ENCODE measurements at places on chromosomes 3 and 15. TPM values are rescaled to one million over a fixed set of nuclear protein-coding genes. Genes with fewer than 3 reads are reported as not detected.

- no peaks in the 10 kb centered on the region for H3K36me3 ChIP-seq
- H3K27me3 ChIP-seq = no peaks in the 10 kb centered on the region
- no peak overlapping the region for H3K4me3 ChIP-seq
- H3K4me1 ChIP-seq = no peaks in the 10 kb centered on the region
Measured at GRCh38 chr3:139124197-139124596, 79.5 kb upstream of the PRR23C start.

DNA sequence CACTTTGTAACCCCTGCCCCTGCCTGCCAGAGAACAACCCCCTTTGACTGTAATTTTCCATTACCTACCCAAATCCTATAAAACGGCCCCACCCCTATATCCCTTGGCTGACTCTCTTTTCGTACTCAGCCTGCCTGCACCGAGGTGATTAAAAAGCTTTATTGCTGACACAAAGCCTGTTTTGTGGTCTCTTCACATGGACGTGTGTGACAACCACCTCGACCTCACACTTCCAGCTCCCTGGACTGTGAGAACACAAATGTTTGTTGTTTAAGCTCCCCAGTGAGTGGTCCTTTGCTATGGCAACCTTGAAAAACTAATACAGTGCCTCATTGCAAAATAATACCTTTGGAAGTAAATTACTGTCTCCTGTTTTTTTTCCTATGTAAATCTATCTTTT, 299.2 kb upstream of the POU1F1 start:
- DNase-seq = no peak
- no peak overlapping the region for H3K27ac ChIP-seq
- no peak overlapping the region for H3K4me3 ChIP-seq
- H3K27me3 ChIP-seq = no peaks in the 10 kb centered on the region

DNA sequence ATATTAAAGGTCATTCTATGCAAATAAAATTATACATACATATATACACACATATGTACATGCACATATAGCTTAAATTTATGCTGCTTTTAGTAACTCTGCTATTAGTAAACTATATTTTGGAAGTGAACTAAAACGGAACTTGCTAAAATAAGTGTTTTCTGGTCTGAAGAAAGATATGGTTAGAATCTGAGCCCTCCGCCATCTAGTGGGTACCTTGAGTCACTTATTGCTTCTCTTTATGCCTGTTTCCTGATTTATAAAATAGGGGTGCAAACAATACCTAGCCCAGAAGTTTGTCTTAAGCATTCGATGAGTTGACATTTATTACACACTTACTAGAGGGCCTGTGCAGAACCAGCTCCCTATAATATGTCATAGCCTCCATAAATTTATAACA, 255.7 kb downstream of the CNTN6 start:
- no peaks in the 10 kb centered on the region for H3K27me3 ChIP-seq
- H3K4me1 ChIP-seq = no peaks in the 10 kb centered on the region
- no peaks in the 10 kb centered on the region for H3K36me3 ChIP-seq

GRCh38 chr3:58824285-58824684, 157.7 kb upstream of the FAM3D start:
- H3K4me3 ChIP-seq = no peak overlapping the region
- H3K4me1 ChIP-seq = no peaks in the 10 kb centered on the region
- DNase-seq = no peak
- H3K27me3 ChIP-seq = no peaks in the 10 kb centered on the region

- H3K4me3 ChIP-seq = no peak overlapping the region
- no peaks in the 10 kb centered on the region for H3K27me3 ChIP-seq
- no peak for DNase-seq
Measured at GRCh38 chr3:99396651-99397275, 241.6 kb upstream of the COL8A1 start.

DNA sequence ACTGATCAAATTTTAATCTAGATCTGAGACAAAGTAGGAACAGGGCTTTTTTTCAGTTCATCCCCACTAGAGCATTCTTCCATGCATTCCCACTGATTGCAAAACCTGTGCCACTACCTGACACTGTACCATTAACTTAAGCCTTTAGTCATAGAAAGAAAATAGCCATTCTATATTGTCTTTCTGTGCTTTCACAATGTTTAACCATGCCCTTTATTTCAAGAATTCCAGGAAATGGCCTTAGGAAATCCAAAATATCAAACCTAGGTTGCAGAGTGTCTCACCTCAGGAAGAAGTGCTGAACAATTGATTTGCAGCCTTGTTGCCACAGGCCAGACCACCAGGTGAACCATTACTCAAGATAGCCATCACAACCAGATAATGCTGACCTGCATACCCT, 56.2 kb upstream of the TGFBR2 start:
- DNase-seq = no peak
- H3K36me3 ChIP-seq = no peaks in the 10 kb centered on the region
- H3K27ac ChIP-seq = no peak overlapping the region
- H3K4me1 ChIP-seq = no peaks in the 10 kb centered on the region

- no peak overlapping the region for H3K27ac ChIP-seq
- no peak overlapping the region for H3K4me3 ChIP-seq
- H3K4me1 ChIP-seq = no peaks in the 10 kb centered on the region
- H3K27me3 ChIP-seq = no peaks in the 10 kb centered on the region
- no peaks in the 10 kb centered on the region for H3K36me3 ChIP-seq
Measured at GRCh38 chr3:152100491-152101132, 168.1 kb upstream of the MBNL1 start.

RTP1 gene
- polyA plus RNA-seq = not detected

SLC25A38 gene
- 31.1 TPM for polyA plus RNA-seq

ILDR1 gene
- polyA plus RNA-seq = not detected

FBLN2 gene
- 14.7 TPM for polyA plus RNA-seq

GPR160 gene
- polyA plus RNA-seq = 1.2 TPM

CYP1A2 gene
- 0.03 TPM for polyA plus RNA-seq
